ENCODE measurements at places on chromosomes 3 and 15. TPM values are rescaled to one million over a fixed set of nuclear protein-coding genes. Genes with fewer than 3 reads are reported as not detected.

Gene HOMER2
- 3.9 TPM for total RNA-seq

Gene LMCD1
- total RNA-seq = 175 TPM

Gene SERPINI2
- not detected for total RNA-seq

Gene ATP13A5
- total RNA-seq = not detected

Gene SLC24A1
- 4.4 TPM for total RNA-seq
